ENCODE measurements at places on chromosomes 7 and 10.

- DNase-seq = no peak
- H3K27ac ChIP-seq = no peak overlapping the region
- no peaks in the 10 kb centered on the region for H3K4me1 ChIP-seq
- H3K36me3 ChIP-seq = no peaks in the 10 kb centered on the region
- H3K27me3 ChIP-seq = no peaks in the 10 kb centered on the region
- no peak overlapping the region for H3K4me3 ChIP-seq
These were observed 232.2 kb upstream of the CTBP2 start for GRCh38 chr10:125392609-125393008.

GRCh38 chr10:103983367-103983911 lies 16.5 kb downstream of the SLK start:
- DNase-seq = no peak
- H3K27me3 ChIP-seq = no peaks in the 10 kb centered on the region
- H3K4me1 ChIP-seq = no peaks in the 10 kb centered on the region
- H3K36me3 ChIP-seq = no peaks in the 10 kb centered on the region

DNA sequence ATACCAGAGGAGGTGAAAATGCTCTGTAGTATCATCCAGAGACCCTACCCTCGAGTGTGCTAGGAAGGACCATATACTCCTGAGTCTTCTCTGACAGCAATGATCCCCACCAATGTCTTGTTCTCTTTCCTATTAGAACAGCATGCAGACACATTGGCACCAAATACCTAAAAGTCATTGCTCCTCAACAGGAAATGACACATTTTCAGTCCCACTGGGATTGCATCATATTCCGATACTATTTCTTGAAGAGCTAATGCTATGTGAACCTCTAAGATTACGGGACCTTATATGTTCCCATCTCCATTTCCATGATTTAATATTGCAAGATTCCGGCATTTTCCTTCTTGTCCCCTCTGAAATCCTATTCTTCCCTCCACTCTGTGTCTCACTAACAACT lies 177.4 kb downstream of the NRP1 start:
- no peak overlapping the region for H3K4me3 ChIP-seq
- H3K4me1 ChIP-seq = no peaks in the 10 kb centered on the region
- DNase-seq = no peak
- H3K27me3 ChIP-seq = no peaks in the 10 kb centered on the region
- no peak overlapping the region for H3K27ac ChIP-seq

- H3K36me3 ChIP-seq = no peaks in the 10 kb centered on the region
- no peak overlapping the region for H3K4me3 ChIP-seq
- no peaks in the 10 kb centered on the region for H3K4me1 ChIP-seq
- no peak for DNase-seq
These were observed 20.2 kb downstream of the CALN1 start for GRCh38 chr7:72391821-72392377.

- DNase-seq = no peak
- no peaks in the 10 kb centered on the region for H3K36me3 ChIP-seq
- no peak overlapping the region for H3K27ac ChIP-seq
- no peaks in the 10 kb centered on the region for H3K4me1 ChIP-seq
- H3K4me3 ChIP-seq = no peak overlapping the region
These were observed 21.0 kb upstream of the FOXL3 start for GRCh38 chr7:268991-269390.

DNA sequence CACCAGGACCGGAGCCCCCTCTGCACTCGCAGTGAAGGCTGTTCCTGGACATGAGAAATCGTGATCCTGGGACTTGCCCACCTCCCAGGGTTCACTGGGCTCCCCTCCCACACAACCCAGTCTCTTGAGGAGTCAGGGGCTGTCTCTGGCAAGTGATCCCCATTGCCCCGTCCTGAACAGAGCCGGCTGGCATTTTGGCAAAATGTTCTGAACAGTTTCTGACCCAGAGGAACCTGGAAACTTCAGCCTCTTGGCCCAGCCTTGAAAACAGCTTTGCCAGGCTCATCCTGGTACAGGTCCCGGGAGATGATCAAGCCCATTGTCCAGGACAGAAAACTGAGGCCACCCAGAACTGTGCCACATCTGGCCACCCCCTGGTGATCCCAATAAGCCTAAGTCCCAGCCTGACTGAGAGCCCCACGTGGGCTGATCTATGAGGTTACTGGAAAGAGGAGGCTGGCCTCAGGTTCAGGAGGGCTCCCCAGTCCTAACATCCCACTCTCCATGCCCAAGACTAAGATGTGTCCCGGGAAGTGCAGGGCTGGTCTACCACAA lies 115.7 kb downstream of the OAT start:
- H3K36me3 ChIP-seq = no peaks in the 10 kb centered on the region
- no peak for DNase-seq
- no peaks in the 10 kb centered on the region for H3K4me1 ChIP-seq
- no peak overlapping the region for H3K27ac ChIP-seq
- no peak overlapping the region for H3K4me3 ChIP-seq

Data from tibial nerve (tissue), 4 donors.